ENCODE measurements at places on chromosomes 6 and 20.

GRCh38 chr6:128743974-128744765, 138.8 kb upstream of the LAMA2 start:
- peak; percentile 19 for DNase-seq

GRCh38 chr6:1313767-1314503, 2.0 kb downstream of the FOXQ1 start:
- peak; percentile 89 for DNase-seq

DNA sequence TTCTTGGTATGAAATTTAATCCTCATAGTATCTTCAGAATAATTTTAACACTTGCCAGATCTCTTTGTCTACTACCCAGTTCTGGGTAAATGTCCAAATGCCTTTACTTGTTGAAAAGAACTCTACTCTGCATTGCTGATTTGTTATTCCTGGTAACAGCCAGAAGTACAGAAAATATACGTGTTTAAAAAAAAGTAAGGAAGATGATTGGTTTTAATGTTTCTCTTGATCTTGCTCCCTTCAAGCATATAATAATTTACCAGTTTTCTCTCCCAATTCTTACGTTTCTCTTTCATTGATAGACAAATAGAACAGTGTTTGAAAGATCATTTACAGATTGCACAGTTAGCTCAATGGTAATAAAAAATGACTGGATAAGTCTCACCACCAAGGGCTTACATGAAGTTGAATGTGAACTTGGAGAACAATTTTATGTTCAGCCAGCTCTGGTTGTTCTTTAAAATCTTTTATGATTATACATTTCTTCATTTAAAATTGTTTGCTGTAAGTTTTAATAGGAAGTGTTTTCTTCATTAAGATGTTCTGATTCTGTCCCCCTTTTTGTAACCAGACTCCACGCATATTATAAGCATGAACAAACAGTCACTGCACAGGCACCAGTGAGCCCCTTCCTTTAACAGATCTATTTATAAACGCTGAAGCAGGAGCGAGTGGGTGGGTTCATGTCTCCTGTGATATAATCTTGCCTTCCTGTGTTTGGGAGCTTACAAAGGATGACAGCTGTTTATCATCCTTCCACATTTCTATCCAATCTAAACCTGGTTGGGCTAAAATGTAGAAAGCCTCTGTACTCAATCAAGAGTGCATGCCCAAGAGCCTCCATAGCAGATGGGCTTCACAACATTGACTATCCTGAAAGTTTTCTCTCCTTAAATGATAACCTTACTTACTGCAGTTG, 299.5 kb downstream of the PRL start:
- no peak for DNase-seq

DNA sequence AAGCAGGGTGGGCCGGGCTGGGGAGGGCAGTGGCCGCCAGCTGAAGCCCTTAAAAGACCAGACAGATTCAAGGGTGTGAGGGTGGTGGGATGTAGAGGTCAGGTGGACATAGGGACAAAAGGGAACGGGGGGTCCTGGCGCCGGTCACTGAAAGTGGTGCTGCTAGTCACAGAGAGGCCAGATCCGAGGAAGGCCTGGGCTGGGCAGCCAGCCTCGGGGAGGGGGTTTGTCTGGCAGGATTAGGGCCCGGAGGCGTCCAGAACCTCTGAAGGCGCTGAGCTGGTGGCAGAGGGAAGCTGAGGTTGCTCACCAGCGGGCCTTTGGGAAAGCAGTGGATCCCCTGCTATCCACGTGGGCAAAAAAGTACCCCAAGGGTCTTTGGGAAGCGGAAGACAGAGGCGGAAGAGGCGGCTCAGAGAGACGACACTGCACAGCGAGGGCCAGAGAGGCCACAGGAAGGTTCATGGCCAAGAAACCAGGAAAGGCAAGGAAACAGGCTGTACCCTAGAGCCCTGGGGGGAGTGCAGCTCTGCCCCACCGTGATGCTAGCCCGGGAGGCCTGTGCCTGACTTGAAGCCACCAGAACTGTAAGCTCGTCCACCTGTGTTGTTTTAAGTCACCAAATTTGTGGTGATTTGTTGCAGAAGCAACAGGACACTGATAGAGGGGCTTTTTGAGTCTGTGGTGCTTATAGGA, 106.0 kb downstream of the TMEM242 start:
- DNase-seq = no peak

GRCh38 chr6:83838727-83839126, 14.4 kb upstream of the RIPPLY2 start:
- no peak for DNase-seq

GRCh38 chr20:53850319-53850718, 220.1 kb downstream of the BCAS1 start:
- DNase-seq = no peak

DNA sequence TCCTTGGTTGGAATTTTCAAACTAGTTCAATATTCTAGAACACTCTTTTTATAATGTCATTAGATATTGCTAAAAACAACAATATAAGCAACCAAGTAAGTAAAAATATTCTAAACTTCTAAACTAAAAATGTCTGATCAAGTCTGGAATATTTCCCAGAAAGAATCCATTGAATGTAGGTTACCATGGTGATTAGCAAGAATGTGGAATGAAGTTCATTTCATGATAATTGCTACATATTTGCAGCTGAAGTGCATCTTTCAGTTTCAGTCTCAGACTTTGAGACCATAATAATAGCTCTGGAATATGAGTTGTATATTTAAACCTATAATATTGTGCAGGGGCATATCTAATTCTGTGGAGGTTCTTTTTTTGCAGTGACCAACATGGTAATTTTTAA, 61.0 kb upstream of the NKAIN2 start:
- DNase-seq = no peak

- DNase-seq = no peak
Measured at GRCh38 chr6:170444811-170445211, 108.3 kb downstream of the PSMB1 start.

DNA sequence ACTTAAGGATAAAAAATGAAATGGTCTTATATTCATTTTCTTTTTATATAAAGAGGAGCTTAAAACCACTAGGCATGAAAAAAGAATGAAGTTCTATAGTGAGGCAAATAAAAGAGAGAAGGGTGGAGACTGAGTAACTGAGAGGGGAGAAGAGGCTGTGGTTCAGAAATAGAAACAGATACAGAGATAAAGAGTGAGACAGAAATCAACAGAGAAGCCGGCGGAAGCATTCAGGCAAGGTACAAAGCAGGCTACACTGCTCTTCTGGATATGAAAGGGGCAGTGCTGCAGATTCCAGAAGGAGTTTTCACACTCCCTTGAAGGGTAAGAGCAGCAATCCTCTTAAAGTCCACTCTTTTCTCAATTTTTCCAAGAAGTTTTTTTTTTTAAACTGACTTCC, 29.9 kb downstream of the NFATC2 start:
- no peak for DNase-seq

DNA sequence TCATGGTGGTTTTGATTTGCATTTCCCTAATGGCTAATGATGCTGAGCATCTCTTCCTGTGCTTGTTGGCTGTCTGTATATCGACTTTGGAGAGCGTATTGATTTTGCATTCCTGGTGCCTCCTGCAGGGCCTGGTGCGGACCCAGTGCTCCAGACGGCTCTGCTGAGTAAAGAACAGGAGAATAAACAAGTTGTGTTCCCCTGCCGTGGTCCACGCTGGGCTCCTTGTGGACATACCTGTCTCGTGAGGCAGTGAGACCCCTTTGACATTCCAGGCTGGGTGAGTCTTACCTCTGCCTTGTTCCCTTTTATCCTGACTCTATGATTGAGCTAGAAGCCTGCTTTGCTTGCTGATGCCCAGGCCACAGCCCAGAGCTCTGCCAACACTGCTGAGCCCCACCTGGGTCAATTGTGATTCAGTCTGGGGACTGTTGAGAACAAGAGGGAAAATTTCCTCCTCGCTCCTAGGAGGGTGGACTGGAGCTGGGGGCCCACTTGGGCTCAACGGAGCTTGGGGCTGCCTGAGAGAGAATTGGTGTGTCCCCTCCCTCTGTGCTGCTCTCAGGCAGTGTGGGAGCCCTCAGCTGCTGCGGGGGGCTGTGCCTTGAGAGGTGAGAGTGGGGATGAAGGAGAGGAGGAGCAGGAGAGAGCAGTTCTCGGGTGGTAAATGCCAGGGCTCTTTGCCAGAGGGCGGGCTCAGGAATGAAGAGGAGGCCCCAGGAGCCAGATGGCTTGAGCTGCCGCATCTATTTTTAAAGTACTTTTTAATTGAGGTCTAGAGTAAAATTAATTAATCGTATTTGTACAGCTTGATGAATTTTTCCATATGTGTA, 43.7 kb upstream of the PMEPA1 start:
- no peak for DNase-seq

- peak; percentile 23 for DNase-seq
Measured at GRCh38 chr6:97282238-97282725, 734 bp downstream of the MMS22L start.

- DNase-seq = no peak
Measured at GRCh38 chr20:35920523-35920922, 33.8 kb downstream of the SCAND1 start.

- DNase-seq = no peak
Measured at GRCh38 chr6:18213439-18213838, 50.9 kb downstream of the DEK start.
